ENCODE measurements at places on chromosomes 5 and 9.
A peak's percentile ranks its signal among the peaks of the same experiment; 100 is the strongest.

- no peak overlapping the region for H3K4me3 ChIP-seq
- H3K4me1 ChIP-seq, result no peaks in the 10 kb centered on the region
Observed at GRCh38 chr5:3214838-3215374, 380.7 kb upstream of the IRX1 start.

GRCh38 chr9:130451509-130452388, 7.0 kb downstream of the ASS1 start:
- no peak overlapping the region for H3K27ac ChIP-seq
- H3K4me3 ChIP-seq, result no peak overlapping the region
- DNase-seq, result no peak
- H3K27me3 ChIP-seq, result peaks cover 26% of the 10 kb centered on the region
- no peaks in the 10 kb centered on the region for H3K36me3 ChIP-seq

- no peak for DNase-seq
- H3K4me3 ChIP-seq, result no peak overlapping the region
- H3K27ac ChIP-seq, result no peak overlapping the region
- no peaks in the 10 kb centered on the region for H3K36me3 ChIP-seq
- peaks cover 9% of the 10 kb centered on the region for H3K27me3 ChIP-seq
- H3K4me1 ChIP-seq, result no peaks in the 10 kb centered on the region
Observed at GRCh38 chr9:4059437-4059836, 240.4 kb downstream of the GLIS3 start.

- no peaks in the 10 kb centered on the region for H3K36me3 ChIP-seq
- peaks cover 3% of the 10 kb centered on the region for H3K4me1 ChIP-seq
- peaks cover 41% of the 10 kb centered on the region for H3K27me3 ChIP-seq
- no peak overlapping the region for H3K27ac ChIP-seq
- H3K4me3 ChIP-seq, result no peak overlapping the region
Observed at GRCh38 chr9:121618504-121618903, 32.9 kb upstream of the DAB2IP start.

DNA sequence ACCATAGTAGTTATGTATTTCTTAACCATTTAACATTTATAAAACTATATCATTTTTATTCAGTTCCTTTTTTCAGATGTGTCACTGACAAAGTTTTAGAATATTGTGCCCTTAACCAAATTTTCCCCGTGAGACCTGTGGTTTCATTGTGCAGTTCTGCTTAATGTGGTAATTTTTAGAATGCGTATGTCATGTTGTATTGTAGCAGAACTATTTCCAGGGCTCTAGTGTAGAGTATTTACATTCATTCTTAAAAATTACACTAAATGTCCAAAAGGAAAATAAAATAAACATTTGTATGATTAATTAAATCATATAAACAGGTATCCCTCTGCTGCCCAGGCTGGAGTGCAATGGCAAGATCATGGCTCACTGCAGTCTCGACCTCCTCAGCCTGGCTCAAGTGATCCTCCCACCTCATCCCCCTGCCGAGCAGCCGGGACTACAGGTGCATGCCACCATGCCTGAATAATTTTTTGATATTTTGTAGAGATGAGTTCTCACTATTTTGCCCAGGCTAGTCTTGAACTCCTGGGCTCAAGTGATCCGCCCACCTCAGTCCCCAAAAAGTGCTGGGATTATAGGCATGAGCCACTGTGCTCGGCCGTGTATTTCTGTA, 15.4 kb downstream of the SERINC5 start:
- peaks cover 9% of the 10 kb centered on the region for H3K36me3 ChIP-seq
- no peaks in the 10 kb centered on the region for H3K27me3 ChIP-seq
- peaks cover 42% of the 10 kb centered on the region for H3K4me1 ChIP-seq
- no peak for DNase-seq

DNA sequence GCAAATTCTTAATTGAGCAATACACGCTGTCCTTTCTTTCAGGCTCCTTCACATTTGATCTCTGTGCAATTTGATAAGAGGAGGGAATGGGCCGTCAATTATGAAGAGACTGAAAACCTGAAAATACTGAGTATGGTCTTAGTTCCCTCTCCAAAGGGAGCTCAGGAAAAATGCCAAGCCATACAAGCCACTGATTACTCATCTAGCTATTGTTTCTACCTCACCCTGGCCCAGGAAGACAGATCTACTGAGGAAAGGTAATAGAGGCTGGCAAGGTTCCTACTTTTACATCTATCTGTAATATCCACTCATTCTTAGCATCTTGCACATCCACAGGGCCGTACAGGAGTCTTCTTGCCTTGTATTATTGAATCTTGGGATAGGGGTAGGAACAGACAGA, 23.7 kb upstream of the TNC start:
- no peak for DNase-seq
- no peak overlapping the region for H3K27ac ChIP-seq
- H3K27me3 ChIP-seq, result peaks cover 43% of the 10 kb centered on the region

- DNase-seq, result no peak
- no peaks in the 10 kb centered on the region for H3K36me3 ChIP-seq
- no peaks in the 10 kb centered on the region for H3K4me1 ChIP-seq
- H3K27me3 ChIP-seq, result peaks cover 12% of the 10 kb centered on the region
Observed at GRCh38 chr5:42423285-42424165, at the start of gene GHR. Gene GHR (plus strand): TSS chr5:42423439. CDS start chr5:42565875, 142,436 bp downstream.

- H3K27me3 ChIP-seq, result no peaks in the 10 kb centered on the region
- H3K4me1 ChIP-seq, result peaks cover 33% of the 10 kb centered on the region
- no peak for DNase-seq
Observed at GRCh38 chr5:65954200-65954599, 27.8 kb downstream of the ERBIN start.

- DNase-seq, result peak; percentile 17
- no peak overlapping the region for H3K4me3 ChIP-seq
- no peaks in the 10 kb centered on the region for H3K27me3 ChIP-seq
- no peak overlapping the region for H3K27ac ChIP-seq
- H3K36me3 ChIP-seq, result peaks cover 3% of the 10 kb centered on the region
- H3K4me1 ChIP-seq, result peaks cover 19% of the 10 kb centered on the region
Observed at GRCh38 chr9:126965541-126966428, 51.2 kb downstream of the RALGPS1 start.

- H3K27me3 ChIP-seq, result no peaks in the 10 kb centered on the region
- H3K4me1 ChIP-seq, result peaks cover 60% of the 10 kb centered on the region
- peak overlapping the region; percentile 88 for H3K27ac ChIP-seq
- peaks cover 3% of the 10 kb centered on the region for H3K36me3 ChIP-seq
- no peak for DNase-seq
Observed at GRCh38 chr5:80208381-80208780, 47.5 kb downstream of the SERINC5 start.

DNA sequence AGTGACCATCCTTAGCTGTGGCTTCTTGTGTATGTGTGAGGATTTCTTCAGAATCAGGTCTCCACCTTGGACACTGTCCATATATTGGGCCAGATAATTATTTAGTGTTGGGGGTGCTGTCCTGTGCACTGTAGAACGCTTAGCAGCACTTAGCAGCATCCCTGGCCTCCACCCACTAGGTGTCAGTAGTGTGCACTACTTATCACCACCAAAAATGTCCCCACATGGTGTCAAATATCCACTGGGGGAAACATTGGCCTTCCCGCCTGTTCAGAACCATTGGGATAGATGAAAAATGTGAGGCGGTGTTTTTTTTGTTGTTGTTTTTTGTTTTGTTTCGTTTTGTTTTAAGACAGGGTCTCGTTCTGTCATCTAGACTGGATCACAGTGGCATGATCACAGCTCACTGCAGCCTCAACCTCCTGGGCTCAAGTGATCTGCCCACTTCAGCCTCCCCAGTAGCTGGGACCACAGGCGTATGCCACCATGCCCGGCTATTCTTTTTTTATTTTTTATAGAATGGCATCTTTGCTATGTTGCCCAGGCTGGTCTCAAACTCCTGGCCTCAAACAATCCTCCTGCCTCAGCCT, 67.7 kb downstream of the TENT4A start:
- peaks cover 10% of the 10 kb centered on the region for H3K4me1 ChIP-seq
- H3K4me3 ChIP-seq, result no peak overlapping the region
- peaks cover 5% of the 10 kb centered on the region for H3K36me3 ChIP-seq
- no peak overlapping the region for H3K27ac ChIP-seq
- DNase-seq, result no peak
- H3K27me3 ChIP-seq, result peaks cover 43% of the 10 kb centered on the region

- H3K4me3 ChIP-seq, result no peak overlapping the region
- H3K36me3 ChIP-seq, result peaks cover 4% of the 10 kb centered on the region
- no peaks in the 10 kb centered on the region for H3K27me3 ChIP-seq
- no peak for DNase-seq
Observed at GRCh38 chr9:91307279-91307678, 54.4 kb downstream of the AUH start.

DNA sequence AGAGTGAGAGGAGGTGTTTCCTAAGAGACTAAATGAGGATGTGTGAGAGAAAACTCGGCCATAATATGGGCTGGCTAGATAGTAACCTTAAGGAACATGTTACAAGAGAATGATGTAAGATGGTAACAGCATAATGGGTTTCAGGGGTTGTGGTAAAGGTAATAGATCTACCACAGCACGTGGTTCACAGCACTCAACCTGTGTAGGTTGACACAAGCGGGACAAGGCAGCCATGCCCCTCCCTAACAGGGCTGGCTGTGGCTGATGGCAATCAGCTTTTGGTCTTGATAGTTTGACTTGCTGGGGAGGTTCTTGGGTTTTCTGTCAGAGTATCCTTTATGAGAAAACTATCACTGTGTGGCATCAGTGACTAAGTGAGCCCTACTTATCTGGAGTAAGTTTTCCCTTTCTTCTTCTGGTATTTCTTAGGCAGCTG, 138.6 kb downstream of the TRIO start:
- peaks cover 3% of the 10 kb centered on the region for H3K4me1 ChIP-seq
- H3K27ac ChIP-seq, result no peak overlapping the region
- H3K4me3 ChIP-seq, result no peak overlapping the region
- H3K36me3 ChIP-seq, result peaks cover 2% of the 10 kb centered on the region

- DNase-seq, result no peak
- H3K27me3 ChIP-seq, result peaks cover 48% of the 10 kb centered on the region
- H3K4me3 ChIP-seq, result peak overlapping the region; percentile 7
- H3K27ac ChIP-seq, result no peak overlapping the region
Observed at GRCh38 chr5:96582343-96582742, 79.8 kb upstream of the CAST start.

DNA sequence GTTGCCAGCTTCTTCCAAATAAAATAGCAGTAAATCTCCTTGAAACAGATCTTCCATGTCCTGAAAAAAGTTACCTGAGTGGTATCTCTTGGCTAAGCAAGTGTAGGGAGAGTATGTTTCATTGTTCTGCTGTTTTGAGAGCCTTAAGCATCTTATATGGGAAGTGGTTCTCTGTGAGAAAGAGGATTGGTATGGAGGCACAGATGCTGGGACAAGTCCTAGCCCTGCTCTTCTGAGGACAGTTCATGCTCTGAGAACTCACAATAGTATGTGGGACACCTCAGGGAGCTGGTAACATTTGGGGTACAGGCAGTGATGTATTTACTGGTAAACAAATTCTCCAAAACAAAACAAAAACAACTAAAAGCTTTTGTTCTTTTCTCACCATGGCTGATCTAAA, 2.0 kb downstream of the PPP3R2 start:
- DNase-seq, result no peak
- H3K27ac ChIP-seq, result no peak overlapping the region
